Left colon (tissue), 2 donors: ENCODE measurements at places on chromosomes 4 and X.

- DNase-seq, result no peak
Observed at GRCh38 chr4:98516441-98517217, 141.8 kb downstream of the TSPAN5 start.

GRCh38 chr4:111113591-111113990 lies 490.7 kb upstream of the PITX2 start:
- DNase-seq, result no peak

GRCh38 chr4:147924604-147925412 lies 192.9 kb downstream of the ARHGAP10 start:
- DNase-seq, result peak; percentile 52

DNA sequence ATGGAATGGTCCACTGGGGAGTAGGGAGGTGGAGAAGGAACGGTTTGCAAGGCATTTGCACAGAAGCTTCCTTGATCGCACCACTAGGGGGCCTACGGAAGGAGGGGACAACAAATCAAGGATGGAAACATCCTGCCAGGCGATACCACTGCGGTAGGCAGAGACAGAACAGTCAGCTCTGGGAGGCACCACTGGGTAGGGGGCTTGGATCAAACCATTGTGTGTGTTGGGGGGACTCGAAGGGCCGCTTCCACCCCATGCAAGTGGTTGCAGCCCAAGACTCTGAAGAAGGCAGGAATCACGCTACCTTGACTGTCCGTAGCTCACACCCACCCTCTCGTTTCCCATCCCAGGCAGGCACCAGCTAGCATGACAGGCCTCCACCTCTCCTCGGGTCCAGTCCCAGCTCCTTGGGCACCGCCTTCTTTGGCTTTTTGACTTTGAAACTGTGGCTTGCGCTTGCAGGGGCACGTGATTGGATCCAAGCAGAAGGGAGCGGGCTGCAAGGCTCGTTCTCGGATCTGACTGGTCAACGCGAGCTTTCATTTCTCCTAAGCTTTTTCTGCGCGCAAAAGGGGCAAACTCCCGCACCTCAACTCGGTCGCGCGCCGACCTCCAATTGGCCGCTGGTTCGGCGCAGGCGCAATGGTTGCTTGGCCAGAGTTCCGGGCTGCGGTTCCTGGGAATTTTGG lies 28.4 kb downstream of the GAGE1 start:
- no peak for DNase-seq

DNA sequence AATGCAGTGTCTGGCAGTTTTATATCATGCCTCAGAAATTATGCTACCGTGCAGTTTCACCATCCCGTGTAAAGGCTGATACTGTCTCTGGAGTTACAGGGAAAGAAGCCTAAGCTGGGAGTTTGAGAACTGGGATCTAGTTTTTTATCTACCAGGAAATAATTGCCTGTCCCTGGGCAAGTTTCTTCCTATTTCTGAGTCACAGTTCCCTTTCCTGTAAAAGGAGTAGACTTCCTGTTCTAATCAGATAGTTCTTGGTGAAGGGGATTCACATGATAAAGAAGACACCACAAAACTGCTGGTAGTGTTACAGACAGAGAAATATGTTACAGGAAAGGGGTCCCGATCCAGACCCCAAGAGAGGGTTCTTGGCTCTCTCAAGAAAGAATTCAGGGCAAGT lies 17.1 kb downstream of the HERC3 start:
- no peak for DNase-seq

GRCh38 chr4:55574252-55574651 lies 17.8 kb downstream of the PDCL2 start:
- DNase-seq, result no peak

DNA sequence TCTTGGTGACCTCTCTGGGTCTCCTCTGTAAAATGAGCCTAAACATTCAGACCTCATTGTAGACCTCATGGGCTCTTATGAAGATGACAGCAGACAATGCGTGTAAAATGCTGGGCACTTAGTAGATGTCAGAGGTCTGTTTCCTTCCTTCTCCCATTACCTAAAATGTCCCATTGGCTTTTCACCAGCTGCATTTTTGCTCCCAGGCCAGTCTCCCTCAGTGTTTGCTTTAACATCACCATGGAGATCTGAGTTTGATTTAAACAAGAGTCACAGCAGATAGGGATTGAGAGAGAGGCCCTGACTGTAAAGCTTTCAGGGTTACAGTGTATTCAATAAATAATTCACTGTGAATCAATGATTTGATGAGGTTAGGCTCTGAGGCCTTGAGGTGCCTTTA lies 24.3 kb downstream of the PSAPL1 start:
- DNase-seq, result peak; percentile 18

DNA sequence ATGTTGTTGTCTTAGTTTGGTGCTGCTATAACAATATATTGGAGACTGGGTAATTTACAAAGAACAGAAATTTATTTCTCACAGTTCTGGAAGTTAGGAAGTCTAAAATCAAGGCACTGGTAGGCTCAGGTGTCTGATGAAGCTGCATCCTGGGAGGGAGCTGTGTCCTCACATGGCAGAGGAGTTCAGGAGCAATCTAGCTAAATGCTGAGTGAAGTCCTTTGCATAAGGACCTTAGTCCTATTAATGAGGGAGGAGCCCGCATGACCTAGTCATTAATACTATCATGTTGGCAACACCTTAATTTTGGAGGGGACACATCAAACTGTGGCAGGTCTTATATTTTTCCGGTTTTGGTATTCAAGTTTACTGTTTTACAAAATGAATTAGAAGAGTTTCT lies 36.0 kb upstream of the NSUN7 start:
- DNase-seq, result no peak

GRCh38 chr4:167724941-167725340 lies 367.4 kb upstream of the ANXA10 start:
- DNase-seq, result no peak

- no peak for DNase-seq
Observed at GRCh38 chr4:57220734-57221133, 110.5 kb upstream of the IGFBP7 start.

DNA sequence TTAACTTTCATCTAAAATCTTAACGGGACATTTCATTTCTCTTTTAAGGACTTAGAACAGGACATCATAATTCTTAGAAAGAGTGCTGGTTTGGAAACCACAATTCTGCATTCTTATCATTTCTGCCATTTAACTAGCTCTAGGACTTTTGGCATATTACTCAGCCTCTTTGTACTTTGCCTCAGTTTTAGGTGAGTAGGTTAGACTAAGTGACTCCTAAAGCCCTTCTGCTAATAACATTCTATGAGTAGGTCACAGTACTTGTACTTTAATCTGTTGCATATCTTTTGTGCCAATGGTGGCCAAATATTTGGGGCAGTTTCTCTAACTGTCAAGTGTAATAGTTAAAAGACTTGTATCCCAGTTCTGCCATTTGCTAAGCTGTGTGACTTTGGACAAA lies 115.4 kb upstream of the NUDT6 start:
- DNase-seq, result no peak

DNA sequence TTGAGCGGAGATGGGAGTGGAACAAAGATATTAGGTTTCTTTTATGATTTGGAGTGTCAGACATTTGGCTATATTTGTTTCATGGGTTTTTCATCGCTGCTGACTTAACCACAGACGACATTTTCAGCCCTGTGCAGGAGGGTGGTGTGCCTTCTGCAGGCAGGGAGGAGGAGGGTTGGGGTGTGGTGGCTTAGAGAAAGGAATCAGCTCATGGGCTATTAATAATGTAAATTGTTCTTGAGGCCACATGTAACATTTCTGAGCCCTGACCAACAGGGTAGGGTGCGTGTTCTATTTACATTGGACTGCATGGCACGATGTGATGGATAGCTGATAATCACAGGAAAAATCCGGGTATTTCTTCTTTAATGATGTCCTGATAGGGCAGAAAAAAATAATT lies 67.6 kb downstream of the POLA1 start:
- no peak for DNase-seq

- DNase-seq, result no peak
Observed at GRCh38 chr4:40228497-40229365, 31.9 kb downstream of the RHOH start.

DNA sequence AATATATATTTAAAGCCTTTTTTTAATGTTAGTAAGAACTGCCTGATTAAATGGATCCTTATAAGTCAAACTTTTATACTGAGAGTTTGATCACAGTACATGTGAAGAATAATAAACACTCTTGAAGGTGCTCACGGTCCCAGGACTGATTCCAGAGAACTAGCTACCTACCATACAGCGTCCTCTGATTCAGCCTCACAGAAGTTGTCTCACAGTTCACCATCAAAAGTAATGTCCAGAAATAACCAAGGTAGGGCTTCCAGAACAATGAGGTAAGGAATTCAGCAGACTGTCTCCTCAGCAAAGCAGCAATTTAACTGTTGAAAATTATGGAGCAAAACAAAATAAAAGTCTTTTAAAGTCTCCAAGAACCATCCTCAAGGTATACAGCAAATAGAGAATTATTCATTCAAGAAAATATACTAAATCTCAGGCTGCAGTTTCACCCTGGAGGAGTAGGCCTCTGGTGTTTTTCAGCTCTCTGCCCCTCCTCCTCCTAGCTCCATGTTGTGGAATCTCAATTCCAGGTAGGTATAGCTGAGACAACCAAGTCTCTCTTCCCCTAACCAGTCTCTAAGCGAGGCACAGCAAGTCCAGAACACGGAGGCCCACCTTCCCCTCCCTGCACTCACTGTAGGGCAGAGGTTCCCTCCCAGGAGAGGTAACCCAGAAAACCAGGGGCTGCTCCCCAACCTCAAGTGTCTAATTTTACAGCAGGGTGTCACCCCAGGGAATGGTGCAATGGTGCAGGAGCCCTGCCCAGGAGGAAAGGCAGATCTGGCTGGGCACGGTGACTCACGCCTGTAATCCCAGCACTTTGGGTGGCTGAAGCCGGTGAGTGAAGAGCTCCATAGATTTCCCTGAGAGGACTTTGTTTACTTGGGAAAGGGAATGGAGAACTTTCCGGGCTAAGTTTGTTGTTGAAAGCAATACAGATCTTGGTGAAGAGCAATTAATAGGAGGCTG lies 28.6 kb downstream of the FAM241A start:
- peak; percentile 7 for DNase-seq

GRCh38 chr4:54099748-54100574 lies at the start of gene GSX2:
GSX2 (plus strand) TSS chr4:54100163; CDS start chr4:54100345, 182 bp downstream.
- no peak for DNase-seq

DNA sequence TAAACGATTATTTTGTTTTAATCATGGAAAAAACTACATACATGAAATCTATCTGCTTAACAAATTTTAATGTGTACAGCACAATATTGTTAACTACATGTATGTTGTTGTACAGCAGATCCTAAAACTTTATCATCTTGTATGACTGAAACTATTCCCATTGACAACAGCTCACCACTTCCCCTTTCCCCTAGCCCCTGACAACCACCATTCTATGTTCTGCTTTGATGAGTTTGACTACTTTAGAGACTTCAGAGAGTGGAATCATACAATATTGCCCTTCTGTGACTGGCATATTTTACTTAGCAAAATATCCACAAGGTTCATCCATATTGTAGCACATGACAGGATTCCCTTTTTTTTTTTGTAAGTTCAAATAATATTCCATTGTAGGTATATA lies 185.9 kb downstream of the CFAP299 start:
- DNase-seq, result no peak

DNA sequence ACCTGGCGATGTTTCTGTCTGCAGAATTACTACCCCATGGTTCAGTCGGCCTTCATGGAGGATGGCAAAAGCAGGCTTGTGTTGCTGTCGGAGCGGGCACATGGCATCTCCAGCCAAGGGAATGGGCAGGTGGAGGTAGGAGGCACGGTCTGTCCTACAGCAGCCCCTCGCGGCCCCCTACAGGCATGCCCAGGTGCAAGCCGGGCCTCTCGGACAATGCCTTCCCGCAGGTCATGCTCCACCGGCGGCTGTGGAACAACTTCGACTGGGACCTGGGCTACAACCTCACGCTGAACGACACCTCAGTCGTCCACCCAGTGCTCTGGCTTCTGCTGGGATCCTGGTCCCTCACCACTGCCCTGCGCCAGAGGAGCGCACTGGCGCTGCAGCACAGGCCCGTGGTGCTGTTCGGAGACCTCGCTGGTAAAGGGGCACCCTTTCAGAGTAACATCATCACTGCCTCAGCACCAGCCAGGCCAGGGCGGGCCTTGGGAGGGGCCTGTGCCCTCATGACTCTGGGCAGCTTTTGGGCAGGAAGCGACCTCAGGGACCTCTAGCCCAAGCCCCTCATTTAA lies 29.5 kb upstream of the MRFAP1 start:
- no peak for DNase-seq

DNA sequence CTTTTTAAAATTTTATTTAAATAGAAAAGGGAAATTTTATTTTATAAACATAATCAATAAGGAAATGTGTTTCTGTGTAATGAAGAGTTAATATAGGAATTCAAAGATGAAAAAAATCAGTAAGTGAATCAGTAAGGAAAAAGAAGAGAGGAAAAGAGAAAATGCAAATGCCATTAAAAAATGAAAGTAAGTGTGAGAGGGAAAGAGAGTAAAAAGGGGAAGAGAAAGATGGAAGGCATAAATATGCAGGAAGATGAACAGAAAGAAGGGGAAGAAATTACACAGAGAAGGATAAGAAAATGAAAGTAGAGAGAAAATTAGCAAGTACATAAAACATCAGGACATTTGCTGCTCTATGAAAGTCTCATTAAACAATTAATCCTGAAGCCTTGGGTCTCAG lies 349.9 kb downstream of the FSTL5 start:
- no peak for DNase-seq

- no peak for DNase-seq
Observed at GRCh38 chr4:86357608-86358007, 2.2 kb downstream of the MAPK10 start.

- DNase-seq, result no peak
Observed at GRCh38 chr4:28675582-28675981, 1814.9 kb downstream of the STIM2 start.

GRCh38 chrX:123223859-123224258 lies 39.8 kb downstream of the GRIA3 start:
- no peak for DNase-seq

DNA sequence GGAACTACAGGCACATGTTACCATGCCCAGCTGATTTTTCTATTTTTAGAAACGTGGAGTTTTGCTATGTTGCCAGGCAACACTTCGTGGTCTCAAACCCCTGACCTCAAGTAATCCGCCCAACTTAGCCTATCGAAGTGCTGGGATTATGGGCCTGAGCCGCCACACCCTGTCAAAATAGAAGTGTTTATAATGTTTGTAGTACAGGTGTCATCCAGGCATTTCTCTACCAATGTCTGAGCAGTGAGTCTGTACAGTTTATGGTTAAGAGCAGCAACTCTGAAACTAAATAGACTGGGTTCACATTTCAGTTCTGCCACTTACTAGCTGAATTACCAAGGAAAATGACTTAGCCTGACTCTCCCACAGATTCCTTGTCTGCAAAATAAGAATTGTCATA lies 460.4 kb upstream of the GALNT7 start:
- peak; percentile 5 for DNase-seq

GRCh38 chr4:162586266-162586665 lies 422.5 kb upstream of the FSTL5 start:
- DNase-seq, result no peak

DNA sequence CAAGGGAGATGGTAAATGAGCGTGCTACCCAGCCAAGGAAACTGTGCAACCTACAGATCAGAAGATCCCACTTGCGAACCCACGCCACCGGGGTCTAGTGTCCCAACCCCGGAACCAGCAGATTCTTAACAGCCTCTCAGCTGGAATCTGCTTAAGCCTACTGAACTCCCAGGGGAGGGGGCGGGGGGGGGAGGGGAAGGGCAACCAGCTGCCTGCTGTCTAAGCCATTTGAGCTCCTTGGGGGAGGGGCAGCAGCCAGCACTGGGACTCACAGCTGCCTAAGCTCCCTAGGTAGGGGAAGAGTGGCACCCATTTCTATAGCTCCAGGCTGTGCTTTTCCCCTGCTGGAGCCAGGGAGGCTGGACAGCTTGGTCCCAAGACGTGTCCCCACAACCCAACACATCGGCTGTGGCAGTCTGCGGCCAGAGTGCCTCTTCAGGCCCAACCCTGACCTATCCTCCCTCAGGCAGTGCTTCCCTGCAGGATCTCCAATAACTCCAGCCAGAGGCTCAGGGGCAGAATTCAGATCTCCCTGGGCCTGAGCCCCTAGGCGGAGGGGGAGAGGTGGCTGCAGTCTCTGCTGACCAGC lies 289.2 kb downstream of the LDB2 start:
- DNase-seq, result no peak
